Stimulated activated CD8-positive, alpha-beta memory T cell treated with anti-CD3 and anti-CD28 coated beads, Interleukin-15, amount 100 ng/mL, for 48 hours (primary cell): ENCODE measurements at places on chromosomes 6 and 20.
A peak's percentile ranks its signal among the peaks of the same experiment; 100 is the strongest.

DNA sequence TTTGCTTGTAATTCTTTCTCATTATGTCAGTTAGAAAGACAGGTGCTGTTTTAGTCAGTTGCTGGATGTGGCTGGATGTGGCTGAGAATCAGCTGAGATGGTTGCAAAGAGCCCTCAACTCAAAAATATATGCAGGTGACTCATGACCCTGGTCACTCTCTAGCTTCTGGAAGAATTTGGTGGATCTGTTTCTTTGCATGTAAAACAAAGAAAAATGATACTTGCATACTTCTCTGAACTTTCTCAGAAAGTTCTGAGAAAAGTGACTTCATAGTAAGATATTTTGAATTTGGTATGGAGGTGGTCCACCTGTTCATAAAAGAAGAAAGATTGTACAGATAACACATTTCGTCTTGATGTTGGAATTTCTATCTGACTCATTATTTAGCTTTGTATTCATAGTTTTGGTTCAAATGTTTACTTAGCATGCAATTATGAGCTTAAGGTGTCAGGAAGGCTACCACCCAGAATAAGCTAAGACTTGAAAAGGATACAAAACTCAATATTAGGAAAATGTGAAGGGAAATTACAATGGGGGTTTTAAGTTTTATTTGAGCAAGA, 163.2 kb upstream of the OLIG3 start:
- DNase-seq, result peak; percentile 34

GRCh38 chr20:35604449-35604747, 11.2 kb upstream of the SPAG4 start:
- DNase-seq, result no peak

DNA sequence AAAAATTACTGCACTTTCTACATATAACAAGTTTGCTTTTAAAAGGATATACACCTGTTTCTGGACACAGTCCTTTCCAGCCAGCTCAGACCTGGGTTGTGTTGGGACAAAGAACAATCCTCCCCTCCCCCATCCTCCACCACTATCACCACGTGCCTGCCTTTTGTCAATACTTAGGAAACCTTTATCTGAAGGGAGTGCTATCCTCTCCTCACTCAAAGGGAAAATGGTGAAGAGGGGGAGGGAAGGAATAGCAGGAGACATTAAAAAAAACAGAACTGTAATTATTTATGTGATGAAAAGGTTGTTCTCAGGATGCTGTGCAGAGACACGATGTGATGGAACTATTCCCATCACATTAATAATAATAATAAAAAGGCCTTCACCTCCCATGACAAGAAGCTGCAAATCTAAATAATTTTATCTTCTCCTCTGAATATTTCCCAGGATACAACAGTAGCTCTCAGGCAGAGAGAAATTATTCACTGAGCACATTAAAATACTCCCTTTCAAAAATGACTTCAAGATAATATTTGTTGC, 105.5 kb downstream of the NRSN1 start:
- DNase-seq, result no peak

DNA sequence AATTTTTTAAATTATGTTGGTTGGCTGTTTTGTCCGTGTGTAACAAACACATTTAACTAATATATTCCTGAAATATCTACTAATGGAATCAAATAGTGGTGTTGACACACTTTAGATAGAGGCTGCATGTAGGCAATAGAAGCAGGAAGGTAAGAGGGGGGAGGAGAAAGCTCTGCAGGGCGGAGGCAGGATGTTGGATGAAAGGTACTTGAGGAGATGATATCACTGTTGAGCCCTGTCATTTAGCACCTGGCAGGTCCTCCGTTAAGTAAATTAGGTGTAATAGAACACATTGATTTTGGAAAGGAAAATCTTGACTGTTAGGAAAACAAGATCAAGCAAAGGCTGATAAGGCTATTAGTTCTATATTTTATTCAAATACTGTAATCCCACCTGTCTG, 618.7 kb downstream of the PKHD1 start:
- no peak for DNase-seq

GRCh38 chr6:156865019-156865629, 87.9 kb downstream of the ARID1B start:
- no peak for DNase-seq

GRCh38 chr6:32092760-32093497, 16.2 kb downstream of the TNXB start:
- DNase-seq, result no peak

GRCh38 chr6:11930240-11930639, 81.9 kb upstream of the HIVEP1 start:
- no peak for DNase-seq

- no peak for DNase-seq
Observed at GRCh38 chr6:44133003-44133931, 5.9 kb downstream of the TMEM63B start.

DNA sequence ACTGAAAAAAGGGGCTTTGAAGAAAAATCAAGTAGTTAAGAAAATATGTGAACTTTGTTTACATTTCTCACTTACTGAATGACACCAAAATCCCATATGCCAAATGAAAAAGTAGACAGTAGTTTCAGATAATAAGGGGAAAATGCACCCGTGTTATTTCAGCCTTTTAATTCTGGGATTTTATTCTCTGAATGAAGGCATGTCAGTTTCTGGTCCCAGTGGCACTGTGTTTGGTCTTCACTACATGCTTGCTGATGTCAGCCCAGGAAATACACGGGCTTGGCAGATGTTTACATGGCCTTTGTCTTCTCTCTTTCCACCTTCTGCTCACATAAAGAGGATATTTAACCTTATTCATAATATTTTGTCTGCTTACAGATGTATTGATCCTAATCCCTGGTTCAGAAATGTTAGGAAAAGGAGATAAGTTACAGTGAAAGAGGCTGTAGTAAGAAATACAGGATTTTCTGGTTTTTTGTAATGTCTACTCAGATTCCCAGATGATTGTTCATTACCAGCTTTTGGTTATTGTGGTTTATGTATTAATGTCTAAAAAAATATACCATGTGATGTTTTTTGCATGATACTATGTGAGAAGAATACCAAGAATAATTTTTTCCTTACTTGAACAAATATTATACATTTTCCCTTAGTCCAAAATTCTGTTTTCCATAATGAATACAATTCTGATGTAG, 27.7 kb downstream of the DSE start:
- no peak for DNase-seq

DNA sequence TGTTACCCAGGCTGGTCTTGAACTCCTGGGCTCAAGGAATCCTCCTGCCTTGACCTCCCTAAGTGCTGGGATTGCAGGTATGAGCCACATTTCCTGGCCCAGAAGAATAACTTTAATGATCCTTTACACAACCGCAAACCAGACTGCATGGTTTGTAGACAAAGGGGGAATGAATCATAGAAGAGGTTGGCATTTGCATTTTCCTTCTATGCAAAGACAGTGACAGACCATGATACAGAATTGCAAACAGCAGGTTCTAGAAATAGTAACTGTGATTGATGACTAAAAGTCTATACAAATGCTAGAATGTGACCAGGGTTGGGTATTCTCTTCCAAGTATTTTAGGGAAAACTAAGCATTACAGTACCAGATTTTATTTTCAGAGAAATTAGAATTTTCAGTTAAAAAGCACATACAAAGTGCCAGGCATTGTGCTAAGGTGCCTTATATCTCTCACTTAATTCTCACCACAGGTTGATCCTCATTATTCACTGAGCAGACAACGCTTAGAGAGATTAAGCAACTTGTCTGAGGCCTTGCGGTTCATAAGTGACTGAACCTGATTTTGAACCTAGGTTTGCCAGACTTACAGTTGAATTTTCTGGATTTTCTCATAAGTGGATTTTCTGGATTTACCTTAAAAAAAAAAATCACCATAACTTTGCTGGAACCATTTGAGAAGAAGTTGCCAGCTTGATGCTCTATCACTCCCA, 146.6 kb downstream of the ZFAND3 start:
- DNase-seq, result no peak

- DNase-seq, result no peak
Observed at GRCh38 chr20:62362991-62363919, 3.9 kb downstream of the LAMA5 start.

DNA sequence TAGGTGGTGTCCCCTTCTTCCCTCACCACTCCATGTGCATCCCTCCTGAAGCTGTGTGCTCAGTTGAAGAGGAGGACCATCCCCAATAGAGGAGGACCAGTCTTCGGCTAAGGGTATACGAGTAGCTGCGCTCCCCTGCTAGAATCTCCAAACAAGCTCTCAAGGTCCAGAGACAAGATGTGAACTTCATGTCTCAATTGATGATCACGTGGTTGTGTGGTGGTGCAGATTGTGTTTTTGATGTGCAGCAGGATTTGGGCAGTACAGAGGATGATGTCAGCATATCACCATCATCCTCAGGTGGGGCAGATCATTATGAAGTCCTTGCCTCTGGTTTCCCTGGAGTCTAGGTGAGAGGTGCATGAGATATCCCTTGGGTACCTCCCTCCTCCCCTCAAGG, 20.0 kb upstream of the DDR1 start:
- no peak for DNase-seq

GRCh38 chr6:160419488-160419887, 71.3 kb downstream of the SLC22A3 start:
- DNase-seq, result no peak

DNA sequence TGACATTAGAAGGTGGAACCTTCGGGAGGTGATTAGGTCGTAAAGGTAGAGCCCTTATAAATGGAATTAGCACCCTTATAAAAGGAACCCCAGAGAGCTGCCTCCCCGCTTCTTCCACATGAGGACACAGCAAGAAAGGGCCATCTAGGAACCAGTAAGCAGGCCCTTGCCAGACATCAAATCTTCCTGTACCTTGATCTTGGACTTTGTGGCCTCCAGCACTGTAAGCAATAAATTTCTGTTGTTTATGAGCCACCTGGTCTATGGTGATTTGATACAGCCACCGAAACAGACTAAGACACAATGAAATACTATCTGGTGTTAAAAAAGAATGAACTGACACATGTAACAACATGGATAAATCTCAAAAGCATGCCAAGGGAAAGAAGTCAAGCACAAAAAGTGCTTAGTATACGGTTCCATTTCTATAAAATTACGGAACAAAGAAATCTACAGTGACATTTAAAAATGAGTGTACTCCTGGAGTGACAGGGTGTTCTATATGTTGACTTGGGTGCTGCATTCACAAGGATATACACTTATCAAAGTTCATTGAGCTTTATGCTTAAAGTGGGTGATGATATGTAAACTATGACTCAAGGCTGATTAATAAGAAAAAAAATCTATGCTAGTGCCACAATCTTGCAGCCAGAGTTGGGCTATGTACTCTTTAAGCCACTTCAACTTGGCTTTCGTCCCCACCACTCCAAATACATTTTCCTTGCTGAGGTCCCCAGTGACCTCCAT, 18.4 kb downstream of the SERPINB1 start:
- no peak for DNase-seq

- no peak for DNase-seq
Observed at GRCh38 chr6:163398115-163398514, 16.4 kb upstream of the QKI start.
